Endodermal cell (in vitro differentiated cells): ENCODE measurements at places on chromosomes 11 and 22.

- DNase-seq, result no peak
Measured at GRCh38 chr11:82899186-82899820, 927 bp downstream of the PRCP start.

GRCh38 chr11:116192509-116193210 lies 580.1 kb downstream of the BUD13 start:
- DNase-seq, result peak; percentile 69

DNA sequence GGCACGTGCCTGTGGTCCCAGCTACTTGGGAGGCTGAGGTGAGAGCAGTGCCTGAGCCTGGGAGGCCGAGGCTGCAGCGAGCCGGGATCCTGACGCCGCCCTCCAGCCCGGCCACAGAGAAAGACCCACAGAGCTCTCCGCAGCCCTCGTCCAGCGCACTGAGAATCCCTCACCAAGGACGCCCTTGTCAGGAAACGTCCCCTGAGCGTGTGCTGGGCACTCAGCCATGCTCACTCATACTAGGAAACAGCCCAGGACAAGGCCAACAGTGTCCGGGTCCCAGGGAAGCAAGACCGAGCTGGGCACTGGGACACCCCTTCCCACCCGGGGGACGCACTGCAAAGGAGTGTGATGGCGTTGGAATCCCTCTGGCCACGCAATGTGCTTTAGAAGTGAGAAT lies 14.5 kb downstream of the DEAF1 start:
- DNase-seq, result no peak

- no peak for DNase-seq
Measured at GRCh38 chr11:12526789-12527188, 147.4 kb upstream of the TEAD1 start.

GRCh38 chr22:41681616-41682015 lies 7.1 kb downstream of the SNU13 start:
- DNase-seq, result no peak

GRCh38 chr22:35899736-35900135 lies 128.9 kb downstream of the RBFOX2 start:
- DNase-seq, result no peak

- DNase-seq, result no peak
Measured at GRCh38 chr11:82924522-82925224, 23.1 kb downstream of the DDIAS start.

DNA sequence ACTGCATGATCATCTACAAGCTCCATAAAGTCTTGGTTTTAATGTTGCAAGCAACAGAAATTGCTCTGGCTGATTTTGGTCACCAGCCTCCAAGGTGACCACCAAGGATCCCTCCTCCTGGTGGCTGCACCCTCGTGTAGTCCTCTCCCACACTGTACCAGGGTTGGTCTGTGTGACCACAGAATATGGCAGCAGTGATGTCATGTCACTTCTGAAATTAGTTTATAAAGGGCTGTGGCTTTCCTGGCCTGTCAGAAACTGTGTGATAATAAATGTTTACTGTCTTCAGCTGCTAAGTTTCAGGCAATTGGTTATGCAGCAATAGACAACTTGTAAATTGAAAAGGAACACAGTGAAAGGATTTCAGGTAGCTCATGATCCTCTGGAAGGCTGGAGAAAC lies 5.3 kb upstream of the PRDM11 start:
- DNase-seq, result no peak

GRCh38 chr22:35746248-35746647 lies 28.6 kb downstream of the APOL5 start:
- no peak for DNase-seq

DNA sequence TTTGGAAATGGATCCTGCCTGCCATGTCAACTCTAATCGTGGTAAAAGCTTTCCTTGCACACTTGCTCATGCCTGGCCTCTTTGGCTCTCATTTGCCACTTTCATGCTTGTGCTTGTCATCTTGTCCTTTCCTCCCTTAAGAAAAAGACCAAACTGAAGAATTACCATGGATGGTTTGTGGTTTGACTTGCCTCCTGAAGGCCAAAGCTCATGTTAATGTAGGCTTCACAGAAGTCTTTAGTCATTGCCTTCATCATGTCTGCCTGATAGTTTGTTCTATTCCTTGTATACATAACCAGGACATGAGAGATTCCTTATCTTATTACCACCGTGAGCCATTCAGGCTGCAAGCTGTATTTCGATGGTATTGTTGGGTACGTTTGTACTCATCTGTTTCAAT lies 17.3 kb downstream of the TEAD1 start:
- no peak for DNase-seq

GRCh38 chr11:13668957-13669521 lies 571 bp downstream of the FAR1 start:
- DNase-seq, result peak; percentile 70

GRCh38 chr22:46122980-46123693 lies 27.2 kb upstream of the PPARA start:
- DNase-seq, result no peak

DNA sequence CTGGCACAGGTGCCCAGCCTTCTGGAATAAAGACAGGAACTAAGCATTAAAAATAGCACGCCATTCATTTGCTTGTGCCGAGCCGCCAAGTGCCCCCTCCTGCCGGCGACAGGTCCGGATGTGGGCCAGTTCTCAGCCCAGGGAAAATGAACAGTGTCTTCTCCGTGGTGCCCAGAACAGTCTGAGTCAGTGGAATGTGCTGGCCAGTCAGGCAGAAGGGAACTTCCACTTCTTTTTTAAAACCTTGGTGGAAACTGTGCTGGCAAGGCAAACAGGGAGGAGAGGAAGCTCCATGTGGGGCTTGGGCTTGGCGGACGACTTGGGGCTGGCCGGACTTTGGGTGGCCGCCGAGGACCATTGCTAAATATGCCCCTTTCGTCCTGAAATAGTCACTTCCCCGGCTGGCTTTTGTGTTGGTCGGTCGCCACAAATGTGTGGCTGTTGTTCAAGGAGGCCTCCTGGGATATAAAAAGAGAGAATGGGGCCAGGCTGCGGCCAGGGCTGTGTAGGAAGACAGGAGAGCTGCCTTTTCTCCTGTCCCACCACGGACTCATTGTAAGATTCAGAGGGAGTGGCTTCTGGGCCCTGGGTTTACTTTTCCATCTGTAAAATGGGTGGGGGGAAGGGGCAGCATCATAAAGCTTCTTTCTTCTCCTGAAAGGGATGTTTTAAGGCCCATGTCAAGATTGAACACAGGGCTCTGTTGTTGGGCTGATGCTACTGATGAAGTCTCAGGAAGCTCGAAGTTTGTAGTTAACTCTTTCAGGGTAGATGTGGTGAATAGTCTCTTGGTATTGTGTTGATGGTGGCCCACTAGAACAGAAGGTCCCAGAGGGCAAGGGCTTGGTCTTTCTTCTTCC lies 101.0 kb downstream of the PTPRJ start:
- no peak for DNase-seq

DNA sequence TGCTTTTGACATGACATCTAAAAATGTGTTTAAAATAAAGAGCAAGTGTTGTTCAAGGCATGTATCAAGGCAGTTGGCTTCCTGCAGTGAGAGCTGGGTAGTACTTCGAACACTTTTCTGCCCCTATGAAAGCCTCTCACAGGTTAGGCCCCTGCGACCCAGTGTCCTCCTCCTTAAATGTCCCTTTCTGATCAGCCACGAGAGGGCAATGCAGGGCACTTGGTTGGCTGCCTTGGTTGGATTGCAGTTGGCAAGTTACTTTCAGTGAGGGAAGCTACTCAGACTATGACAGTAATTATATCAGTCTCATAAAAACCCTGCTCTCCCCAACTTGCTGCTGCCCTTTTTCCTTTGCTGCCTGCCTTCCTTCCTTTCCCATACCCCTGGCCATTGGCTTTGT lies 743.8 kb downstream of the NTM start:
- peak; percentile 90 for DNase-seq

DNA sequence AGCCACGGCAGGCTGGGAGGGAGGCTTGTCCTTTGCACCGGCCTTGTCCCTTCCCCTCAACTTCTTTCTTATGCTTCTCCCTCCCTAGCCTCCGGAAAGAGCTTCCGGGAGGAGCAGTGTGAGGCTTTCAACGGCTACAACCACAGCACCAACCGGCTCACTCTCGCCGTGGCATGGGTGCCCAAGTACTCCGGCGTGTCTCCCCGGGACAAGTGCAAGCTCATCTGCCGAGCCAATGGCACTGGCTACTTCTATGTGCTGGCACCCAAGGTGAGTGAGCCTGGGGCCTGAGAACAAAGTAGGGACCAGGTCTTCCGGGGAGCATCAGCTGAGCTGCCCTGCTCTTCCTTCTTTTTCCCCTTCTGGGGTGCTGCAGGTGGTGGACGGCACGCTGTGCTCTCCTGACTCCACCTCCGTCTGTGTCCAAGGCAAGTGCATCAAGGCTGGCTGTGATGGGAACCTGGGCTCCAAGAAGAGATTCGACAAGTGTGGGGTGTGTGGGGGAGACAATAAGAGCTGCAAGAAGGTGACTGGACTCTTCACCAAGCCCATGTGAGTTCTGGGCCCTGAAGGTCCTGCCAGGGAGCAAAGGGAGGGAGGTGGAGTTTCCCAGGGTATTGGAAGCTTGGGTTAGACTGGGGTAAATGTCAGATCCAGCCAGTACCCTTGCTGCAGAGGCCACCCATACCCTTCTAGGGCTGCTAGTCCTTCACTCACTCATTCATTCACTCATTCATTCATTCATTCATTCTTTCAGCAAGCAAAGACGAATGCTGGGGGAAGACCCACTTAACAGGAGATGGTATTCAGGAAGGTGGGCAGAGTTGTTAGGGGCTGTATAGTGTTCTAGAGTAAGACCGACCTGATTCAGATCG lies 22.6 kb downstream of the ADAMTS15 start:
- DNase-seq, result no peak

GRCh38 chr11:128938156-128938885 lies 4.3 kb downstream of the TP53AIP1 start:
- no peak for DNase-seq

GRCh38 chr22:43262990-43263644 lies 76.2 kb upstream of the TTLL12 start:
- no peak for DNase-seq

DNA sequence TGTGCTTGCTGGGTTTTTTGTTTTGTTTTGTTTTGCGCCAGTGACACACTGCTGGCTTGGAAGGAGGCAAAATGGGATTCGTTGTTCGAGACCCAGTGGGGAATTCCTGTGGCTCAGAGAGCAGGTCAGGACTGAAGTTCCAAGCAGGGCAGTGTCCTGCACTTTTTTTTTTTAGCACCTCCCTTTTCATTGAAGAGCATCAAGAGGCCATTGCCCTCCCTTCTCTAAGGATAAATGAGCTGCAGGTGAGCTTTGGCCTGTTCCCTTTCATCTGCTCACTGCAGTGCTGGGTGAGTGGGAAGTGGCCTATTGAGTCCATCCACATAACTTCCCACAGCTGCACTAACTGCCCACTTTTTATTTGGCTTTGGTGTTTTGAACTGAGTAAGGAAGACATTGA lies 87.8 kb downstream of the ARHGAP42 start:
- no peak for DNase-seq

- peak; percentile 95 for DNase-seq
Measured at GRCh38 chr11:58578136-58578634, 678 bp upstream of the ZFP91 start.

DNA sequence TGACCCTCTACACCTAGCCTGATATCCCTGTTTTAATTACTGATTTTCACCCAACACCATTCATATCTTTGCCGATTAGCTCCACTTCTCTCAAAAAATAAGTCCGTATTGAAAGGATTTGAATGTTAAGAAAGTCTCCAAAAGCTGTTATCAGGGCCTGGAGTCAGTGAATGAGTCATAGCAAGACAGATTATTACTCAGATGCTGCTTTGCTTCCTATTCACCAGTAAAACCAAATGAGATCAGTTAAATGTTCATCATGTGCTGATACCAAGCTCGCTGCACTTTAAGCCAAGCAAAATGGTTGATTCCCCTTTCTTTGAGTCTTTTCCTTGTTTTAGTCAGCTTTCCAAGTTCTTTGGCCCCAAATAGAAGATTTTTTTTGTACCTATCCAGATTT lies 228.4 kb downstream of the FAT3 start:
- no peak for DNase-seq

DNA sequence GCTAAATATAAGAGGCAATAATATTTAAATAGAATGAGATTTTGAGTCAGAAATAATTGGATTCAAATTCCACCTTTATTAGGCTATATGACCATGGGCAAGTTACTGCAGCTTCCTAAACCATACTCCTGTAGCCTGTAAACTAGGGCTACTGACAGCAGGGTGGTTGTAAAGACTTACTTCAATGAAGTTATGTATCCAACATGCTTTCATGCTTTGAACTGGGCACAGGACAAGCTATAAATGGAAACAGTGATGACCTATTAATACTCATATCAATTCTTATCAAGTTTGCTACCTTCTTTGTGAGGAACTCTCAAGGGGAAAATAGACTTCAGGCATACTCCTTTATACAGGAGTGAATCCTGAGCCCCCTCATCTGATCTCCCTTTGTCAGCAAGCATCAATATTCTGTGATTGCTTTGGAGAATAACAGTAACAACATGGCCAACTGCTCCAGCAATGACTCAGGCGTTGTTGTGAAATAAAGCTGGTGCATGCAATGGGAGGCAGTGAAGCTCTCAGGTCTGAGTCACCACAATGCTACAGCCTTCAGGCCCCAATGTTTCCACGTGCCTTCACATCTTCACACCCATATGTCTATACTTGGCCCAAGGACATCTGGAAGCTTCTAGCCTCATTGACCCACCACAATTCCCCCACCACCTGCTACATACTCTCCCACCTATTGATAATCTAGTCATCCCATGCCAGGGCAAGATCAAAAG lies 102.5 kb downstream of the KCNA4 start:
- no peak for DNase-seq

GRCh38 chr11:72998676-72999075 lies 143.4 kb downstream of the FCHSD2 start:
- no peak for DNase-seq

- no peak for DNase-seq
Measured at GRCh38 chr11:68461575-68461917, 994 bp downstream of the PPP6R3 start.

DNA sequence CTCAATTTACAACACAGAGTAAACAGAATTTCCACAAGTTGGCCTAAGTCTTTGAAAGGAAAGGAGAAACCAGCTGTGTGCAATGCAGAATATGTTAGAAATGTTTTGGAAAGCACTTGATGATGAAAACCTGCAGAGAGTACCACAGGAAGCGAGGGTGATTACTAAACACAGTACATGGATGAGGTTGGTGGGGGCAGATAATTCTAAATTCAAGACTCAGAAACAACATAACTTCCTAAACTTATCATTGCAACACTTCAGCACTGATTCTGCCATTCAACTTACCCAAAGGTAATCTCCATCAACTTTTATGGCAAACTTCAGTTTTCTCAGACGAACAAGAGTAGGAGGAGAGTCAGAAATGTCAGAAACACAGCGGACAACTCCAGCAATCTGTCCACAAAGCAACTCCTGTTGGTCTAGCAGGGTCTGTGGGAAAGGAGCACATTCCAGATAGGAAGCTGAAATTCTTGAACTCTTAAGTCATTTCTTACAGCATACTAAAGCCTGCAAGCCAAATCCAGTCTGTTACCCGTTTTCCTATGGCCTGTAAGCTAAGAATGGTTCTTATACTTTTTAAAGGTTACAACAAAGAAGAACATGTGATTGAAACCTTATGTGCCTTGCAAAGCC lies 6.8 kb downstream of the HPS4 start:
- no peak for DNase-seq

GRCh38 chr11:9739123-9739900 lies 75.4 kb downstream of the SWAP70 start:
- no peak for DNase-seq
